Eye (tissue), 1 donor: ENCODE measurements at places on chromosomes 6 and 20.

- no peak for DNase-seq
These were observed 161.0 kb downstream of the CDK19 start for GRCh38 chr6:110654096-110654820.

- peak; percentile 65 for DNase-seq
These were observed 46.3 kb upstream of the F13A1 start for GRCh38 chr6:6366803-6367202.

DNA sequence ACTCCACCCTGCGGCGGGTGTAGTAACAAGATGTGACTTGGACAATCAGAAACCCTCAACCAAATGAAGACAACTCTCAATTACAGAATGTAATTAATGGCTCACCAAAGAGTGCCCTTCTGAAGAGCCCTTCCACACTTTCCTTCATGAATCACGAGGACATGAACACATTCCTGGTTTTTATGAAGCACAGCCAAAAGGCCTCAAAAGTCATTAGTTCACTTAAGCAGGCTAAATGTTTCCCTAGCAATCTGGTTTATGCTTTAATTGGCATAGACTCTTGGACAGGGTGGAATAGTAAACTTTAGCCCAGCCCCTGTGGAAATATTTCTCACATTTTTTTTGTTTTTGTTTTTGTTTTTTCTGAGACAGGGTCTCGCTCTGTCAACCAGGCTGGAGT is 20.5 kb downstream of the CPNE5 start:
- no peak for DNase-seq

DNA sequence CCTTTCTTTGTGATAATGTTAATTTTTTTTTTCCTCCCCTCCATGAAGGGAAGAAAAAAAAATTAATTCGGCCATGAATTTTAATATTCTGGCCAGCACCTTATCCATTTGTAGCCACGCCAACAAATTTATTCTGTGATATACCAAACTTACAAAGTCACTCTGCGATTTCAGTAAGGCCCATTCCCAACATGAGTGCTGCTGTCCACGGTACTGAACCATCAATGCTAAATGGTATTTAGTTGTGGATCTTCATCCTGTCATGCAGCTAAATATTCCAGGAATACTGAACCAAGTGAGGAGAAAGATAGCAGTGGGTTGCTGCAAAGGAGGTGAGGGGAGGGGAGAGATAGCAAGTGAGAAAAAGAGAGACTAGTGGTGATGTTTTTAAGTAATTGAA is 19.5 kb upstream of the RSPH4A start:
- DNase-seq: peak; percentile 52

GRCh38 chr6:4543596-4543995 is 232.6 kb upstream of the CDYL start:
- no peak for DNase-seq

DNA sequence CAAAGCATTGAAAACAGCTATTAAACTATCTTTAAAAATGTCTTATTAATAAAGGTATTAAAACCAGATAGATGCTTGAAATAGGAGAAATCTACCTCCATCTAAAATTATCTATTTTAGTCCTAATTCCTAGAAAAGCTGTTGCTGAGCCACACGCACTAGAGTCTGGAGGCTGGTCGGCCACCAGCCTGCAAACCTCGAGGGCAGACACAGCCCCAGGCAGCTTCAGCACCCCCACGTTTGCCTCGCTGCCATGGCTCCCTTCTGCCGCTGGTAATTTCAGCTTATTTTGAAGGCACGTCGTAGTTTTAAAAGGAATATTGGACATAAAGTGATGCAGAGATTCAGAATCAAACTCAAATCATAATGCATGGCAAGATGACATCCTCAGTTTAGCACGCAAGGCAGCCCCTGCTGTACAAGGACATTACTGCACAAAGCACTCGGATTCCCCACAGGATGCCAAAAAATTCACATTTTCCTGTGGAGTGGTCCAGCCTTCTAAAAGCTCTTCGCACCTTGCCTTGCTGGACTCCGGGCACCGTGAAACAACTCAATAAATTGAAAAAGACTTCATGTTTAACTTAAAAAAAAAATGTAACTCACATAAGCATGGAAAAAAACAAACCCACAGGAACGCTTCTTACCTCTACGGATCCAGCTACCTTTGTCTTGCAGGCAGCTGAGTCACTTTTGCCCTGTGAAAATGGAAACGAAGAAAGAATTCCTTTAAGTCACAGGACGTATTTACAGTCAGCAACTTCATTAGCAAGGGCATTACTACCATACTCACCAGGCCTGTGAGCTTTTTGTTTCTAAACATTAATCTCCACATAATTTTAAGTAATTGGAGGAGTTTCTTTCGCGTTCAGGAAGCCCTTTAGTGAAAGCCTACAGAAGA is 143.4 kb upstream of the RPS6KA2 start:
- peak; percentile 28 for DNase-seq

GRCh38 chr20:10927011-10927583 is 253.3 kb upstream of the JAG1 start:
- DNase-seq: no peak

DNA sequence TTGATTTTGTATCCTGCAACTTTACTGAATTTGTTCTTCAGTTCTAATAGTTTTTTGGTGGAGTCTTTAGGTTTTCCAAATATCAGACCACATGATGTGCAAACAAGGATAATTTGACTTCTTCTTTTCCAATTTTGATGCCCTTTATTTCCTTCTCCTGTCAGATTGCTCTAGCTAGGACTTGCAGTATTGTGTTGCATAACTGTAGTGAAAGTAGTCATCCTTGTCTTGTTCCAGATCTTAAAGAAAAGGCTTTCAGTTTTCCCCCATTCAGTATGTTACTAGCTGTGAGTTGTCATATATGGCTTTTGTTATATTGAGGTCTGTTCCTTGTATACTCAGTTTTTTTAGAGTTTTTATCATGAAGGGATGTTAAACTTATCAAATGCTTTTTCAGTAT is 4.6 kb downstream of the MICB start:
- DNase-seq: no peak

- DNase-seq: no peak
These were observed 1.7 kb downstream of the TAAR6 start for GRCh38 chr6:132571774-132572173.

GRCh38 chr20:50344232-50345071 is 153.8 kb downstream of the CEBPB start:
- DNase-seq: no peak

GRCh38 chr6:3610206-3610605 is 141.3 kb downstream of the PXDC1 start:
- peak; percentile 33 for DNase-seq

DNA sequence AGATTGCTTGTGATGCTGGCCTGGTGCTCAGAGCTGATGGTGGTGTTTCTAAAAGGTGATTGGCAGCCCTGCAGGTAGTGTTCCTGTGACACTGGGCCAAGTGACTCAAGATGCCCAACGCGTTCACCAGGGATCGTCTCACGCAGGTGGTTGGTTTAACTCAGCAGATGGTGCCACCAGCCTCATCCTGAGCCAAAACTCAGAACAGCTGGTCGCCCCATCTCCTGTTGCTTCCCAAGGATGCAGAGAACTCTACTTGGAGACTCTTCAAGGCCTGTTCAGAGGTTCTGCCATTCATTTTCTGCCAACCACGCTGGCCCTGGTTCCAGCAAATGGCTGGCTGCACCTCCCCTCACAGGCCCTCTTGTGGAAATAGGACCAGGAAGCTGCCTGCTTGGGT is 394.4 kb downstream of the CDH26 start:
- no peak for DNase-seq

DNA sequence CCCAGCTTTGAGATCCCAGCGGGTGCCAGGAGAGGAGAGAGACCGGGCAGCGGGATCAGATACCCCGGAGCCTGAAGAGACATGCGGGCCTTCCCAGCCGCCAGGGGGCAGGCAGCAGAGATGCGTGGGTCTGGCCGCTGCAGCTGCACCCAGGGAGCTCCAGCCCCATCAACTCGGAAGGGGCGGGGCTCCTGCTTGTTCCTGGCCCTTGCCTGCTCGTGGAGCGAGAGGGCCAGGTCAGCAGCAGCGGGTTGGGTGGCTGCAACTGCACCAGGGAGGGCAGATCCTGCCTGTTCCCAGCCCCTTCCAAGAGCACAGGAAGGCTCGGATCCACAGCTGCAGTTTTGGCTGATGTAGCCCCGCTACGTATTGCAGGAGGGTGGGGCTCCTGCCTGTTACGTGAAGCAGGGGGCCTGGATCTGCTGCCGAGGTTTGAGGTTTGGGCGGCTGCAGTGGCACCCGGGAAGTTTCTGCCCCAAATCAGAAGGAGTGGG is 532.8 kb downstream of the RFPL4B start:
- DNase-seq: no peak

DNA sequence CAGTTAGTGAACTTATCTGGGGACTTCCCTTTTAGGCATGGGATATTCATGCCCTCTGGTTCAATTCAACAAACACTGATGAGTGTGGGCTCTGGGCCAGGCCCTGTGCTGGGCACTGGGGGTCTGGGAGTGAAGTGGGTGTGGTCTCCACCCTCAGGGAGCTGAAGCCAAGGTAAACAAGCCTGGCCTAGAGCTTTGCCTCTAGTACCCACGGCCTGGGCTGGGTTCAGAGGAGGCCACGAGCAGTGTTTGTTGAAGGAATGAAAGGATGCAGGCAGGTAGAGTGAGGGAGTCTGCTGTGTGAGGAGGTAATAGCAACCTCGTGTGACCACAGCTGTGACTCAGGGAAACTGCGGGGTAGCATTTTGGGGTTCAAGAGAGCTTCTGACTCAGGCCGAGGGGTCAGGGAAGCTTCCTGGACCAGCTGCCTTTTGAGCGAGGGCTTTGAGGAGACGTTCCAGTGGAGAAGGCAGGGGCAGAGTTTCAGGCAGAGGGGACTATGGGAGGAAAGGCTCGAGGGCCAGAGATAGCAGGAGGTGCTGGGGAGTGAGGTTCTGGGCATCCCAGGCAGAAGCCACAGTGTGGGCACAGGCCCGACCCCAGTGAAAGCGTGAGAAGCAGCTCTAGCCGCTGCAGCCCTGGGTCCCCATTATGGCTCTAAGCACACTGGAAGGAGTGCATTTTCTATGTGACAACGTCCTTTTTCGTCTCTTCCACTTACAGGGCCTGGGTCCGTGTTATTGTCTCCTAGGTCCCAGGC is 5.6 kb downstream of the MYLK2 start:
- DNase-seq: no peak

DNA sequence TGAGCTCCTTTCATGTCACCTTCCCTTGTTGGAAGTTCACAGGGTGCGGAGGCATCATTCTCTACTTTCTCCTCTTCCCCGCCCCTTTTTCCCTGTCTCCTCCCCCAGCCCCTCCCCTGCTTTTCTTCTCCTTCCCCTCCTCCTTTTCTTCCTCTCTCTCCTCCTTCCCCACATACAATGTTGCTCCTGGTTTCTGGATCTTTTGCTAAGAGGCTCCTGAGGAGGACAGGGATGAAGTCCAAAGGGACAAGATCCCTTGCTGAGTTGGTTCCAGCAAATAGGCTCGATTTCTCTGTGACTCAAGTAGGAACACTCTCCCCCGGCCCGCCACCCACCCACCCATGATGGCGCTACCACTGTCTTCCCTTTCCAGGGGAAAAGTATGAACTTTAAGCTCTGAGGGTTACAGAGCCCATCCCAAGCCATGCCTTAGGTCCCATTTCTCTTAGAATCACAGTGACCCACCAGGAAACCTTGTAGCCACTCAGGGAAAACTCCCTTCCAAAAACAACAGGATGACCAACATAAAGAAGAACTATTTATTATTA is 852 bp upstream of the TFEB start:
- no peak for DNase-seq

DNA sequence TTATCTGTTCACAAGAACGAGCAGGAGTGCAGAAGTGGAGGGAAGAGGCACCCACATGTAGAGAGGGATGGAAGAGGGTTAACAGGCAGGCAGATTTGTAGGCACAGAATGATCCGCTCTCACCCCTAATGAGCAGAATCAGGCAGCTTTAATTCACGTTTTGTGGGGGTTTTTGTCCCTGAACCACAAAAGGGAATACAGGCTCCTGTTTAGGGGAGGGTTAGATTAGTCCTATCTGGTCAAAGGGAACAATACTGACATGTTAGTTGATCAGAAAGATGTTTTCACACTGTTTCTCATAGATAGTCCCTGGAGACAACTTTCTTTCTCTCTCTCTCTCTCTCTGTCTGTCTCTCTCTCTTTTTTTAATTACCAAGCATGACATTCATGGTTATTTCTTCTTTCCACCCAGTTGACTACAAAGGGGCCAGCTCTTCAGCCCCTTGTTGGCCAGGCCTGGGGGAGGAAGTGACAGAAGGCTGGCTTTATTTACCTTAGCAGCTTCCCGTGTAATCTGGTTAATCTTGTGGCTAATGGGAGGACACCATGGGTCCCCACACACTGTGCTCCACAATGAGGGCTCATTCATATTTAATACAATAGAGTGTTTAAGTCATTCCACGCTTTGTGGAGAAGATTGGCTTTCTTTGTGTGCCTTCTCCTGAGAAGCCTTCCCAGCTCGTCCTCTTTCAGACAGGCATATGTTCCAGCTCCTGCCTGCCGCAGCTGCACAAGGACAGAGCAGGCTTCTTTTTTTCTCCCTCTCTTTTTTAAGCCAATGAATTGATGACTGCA is 958.8 kb downstream of the TFAP2A start:
- peak; percentile 87 for DNase-seq

DNA sequence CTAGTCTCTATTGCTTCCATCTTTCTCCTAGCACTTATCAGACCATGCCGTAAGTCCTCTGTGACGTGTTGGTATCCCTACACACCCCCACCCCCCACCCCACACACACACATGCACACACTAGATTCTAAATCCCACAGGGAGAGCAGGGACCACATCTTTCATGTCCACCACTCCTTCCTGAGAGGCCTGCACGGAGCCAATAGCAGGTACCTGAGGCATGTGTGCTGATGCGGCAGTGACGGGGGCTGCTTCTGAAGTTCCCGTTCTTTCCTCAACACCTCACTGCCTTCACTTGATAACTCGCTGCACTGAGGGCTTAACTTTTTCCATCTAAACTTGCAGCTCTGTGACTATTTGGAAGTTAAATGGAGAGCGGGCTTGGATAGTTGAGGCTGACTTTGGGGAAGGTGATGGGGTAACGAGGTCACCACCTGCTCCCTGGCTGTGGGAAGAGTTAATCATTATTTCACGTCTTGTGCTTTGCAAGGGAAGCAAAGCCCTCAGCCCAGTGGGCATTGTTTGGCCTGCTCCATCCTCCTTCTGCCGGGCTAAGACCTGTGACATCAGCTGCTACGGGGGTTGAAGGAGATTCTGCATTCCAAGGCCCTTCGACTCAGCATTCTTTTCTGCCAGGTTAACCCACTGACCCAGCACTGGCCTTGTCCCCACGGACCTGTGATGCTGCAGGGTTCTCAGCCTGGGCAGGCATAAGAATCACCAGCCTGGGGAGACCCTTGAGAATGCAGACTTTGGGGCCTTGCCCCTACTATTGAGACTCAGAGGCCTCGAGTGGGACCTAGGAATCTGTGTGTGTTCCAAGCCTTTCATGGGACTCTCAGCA is 187.8 kb downstream of the ANKRD60 start:
- DNase-seq: peak; percentile 78
